ENCODE measurements at places on chromosomes 1 and 21. TPM values are rescaled to one million over a fixed set of nuclear protein-coding genes. Genes with fewer than 3 reads are reported as not detected.
A peak's percentile ranks its signal among the peaks of the same experiment; 100 is the strongest.

PIK3C2B gene
- total RNA-seq = 17.5 TPM

TSPAN2 gene
- 3.5 TPM for total RNA-seq

SSX2IP gene
- 6.5 TPM for total RNA-seq

ACTN2 gene
- not detected for total RNA-seq

- H3K27ac ChIP-seq = no peak overlapping the region
- peaks cover 7% of the 10 kb centered on the region for H3K4me1 ChIP-seq
- no peak for DNase-seq
Measured at GRCh38 chr1:95169548-95169947, 52.4 kb downstream of the TLCD4 start.

GRCh38 chr1:209858561-209859103 lies 30.9 kb downstream of the UTP25 start:
- no peak for DNase-seq
- H3K4me1 ChIP-seq = peaks cover 5% of the 10 kb centered on the region
- no peak overlapping the region for H3K27ac ChIP-seq
- H3K36me3 ChIP-seq = peaks cover 4% of the 10 kb centered on the region
- H3K4me3 ChIP-seq = no peak overlapping the region

DNA sequence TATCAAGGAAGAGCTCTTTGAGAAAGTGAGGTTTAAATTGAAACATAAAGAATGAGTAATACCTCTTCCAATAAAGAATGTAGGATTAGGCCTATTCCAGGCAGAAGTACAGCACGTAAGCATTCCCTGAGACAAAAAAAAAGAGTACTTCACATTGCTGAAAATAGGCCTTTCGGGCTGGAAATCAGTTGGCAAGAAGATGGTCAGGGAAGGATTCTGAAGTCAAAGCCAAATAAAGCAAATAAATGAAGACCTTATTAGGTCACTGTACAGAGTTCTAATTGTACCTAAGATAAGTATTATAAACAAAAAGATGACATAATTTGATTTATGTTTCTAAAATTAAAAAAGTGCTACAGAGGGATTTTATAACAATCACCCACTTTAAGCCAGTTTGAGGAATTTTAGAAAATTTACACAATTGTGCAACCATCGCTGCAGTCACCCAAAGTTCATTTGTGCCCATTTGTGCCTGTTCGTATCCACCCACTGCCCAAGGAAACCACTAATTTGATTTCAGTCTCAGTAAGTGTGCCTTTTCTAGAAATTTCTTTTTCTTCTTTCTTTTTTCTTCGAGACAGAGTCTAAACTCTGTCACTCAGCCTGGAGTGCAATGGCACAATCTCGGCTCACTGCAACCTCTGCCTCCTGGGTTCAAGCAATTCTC lies 58.6 kb downstream of the FMO4 start:
- H3K4me3 ChIP-seq = no peak overlapping the region
- no peaks in the 10 kb centered on the region for H3K4me1 ChIP-seq
- no peak for DNase-seq
- peaks cover 4% of the 10 kb centered on the region for H3K27me3 ChIP-seq
- no peaks in the 10 kb centered on the region for H3K36me3 ChIP-seq

DNA sequence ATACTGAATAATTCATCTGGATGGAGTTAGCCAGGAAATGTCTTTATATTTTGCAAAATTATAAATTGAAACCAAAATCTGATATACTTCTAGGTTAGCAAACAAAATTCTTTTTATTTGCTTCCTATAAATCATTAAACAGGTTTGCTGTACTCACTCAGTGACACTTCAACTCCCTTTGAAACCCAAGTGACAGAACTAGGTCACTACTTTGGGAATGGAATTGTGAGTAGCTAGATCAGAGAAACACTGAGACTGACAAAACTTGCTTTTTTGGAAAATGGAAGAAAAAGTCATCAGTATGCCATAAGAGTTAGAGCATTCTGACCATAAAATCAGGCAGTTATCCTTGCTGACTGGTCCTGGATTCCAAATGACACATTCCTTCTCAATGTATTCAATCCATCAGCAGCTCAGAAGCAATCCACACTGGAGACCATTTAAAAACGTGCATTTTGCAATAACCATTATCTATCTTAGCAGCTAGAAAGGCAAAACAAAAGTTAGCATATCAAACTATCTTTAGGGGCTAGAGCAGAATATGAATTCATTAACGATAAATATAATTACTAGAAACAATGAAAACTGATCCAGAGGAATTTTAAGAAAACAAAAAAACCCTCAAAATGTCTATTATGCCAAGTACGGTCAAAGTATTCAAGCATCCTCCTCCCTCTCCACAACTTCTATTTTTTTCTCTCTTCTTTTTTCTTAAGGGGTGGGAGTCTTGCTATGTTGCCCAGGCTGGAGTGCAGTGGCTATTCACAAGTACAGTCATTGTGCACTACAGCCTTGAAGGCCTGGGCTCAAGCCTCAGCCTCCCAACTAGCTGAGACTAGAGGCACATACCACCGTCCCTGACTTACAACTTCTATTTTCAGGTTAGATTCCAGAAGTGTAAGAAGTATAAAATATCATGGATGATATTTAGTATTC lies 60.1 kb downstream of the HNRNPR start:
- no peak overlapping the region for H3K4me3 ChIP-seq
- H3K36me3 ChIP-seq = peaks cover 39% of the 10 kb centered on the region
- no peaks in the 10 kb centered on the region for H3K27me3 ChIP-seq
- peak overlapping the region; percentile 91 for H3K27ac ChIP-seq
- peaks cover 24% of the 10 kb centered on the region for H3K4me1 ChIP-seq

GRCh38 chr1:155160128-155160527 lies 13.0 kb downstream of the KRTCAP2 start:
- no peak for DNase-seq
- H3K27me3 ChIP-seq = peaks cover 15% of the 10 kb centered on the region
- H3K4me3 ChIP-seq = no peak overlapping the region
- H3K4me1 ChIP-seq = no peaks in the 10 kb centered on the region
- no peak overlapping the region for H3K27ac ChIP-seq

GRCh38 chr1:155537193-155537592 lies 25.4 kb downstream of the ASH1L start:
- H3K36me3 ChIP-seq = no peaks in the 10 kb centered on the region
- H3K4me3 ChIP-seq = no peak overlapping the region
- H3K4me1 ChIP-seq = peaks cover 23% of the 10 kb centered on the region
- H3K27me3 ChIP-seq = no peaks in the 10 kb centered on the region
- no peak for DNase-seq

GRCh38 chr1:7432102-7432899 lies 338.8 kb upstream of the VAMP3 start:
- H3K4me3 ChIP-seq = no peak overlapping the region
- H3K27ac ChIP-seq = no peak overlapping the region
- no peaks in the 10 kb centered on the region for H3K36me3 ChIP-seq

- H3K4me1 ChIP-seq = peaks cover 22% of the 10 kb centered on the region
- DNase-seq = no peak
- no peaks in the 10 kb centered on the region for H3K36me3 ChIP-seq
Measured at GRCh38 chr21:28337315-28337714, 655.4 kb downstream of the LTN1 start.

GRCh38 chr1:57963581-57963980 lies 539.7 kb upstream of the DAB1 start:
- H3K4me3 ChIP-seq = no peak overlapping the region
- DNase-seq = no peak
- no peaks in the 10 kb centered on the region for H3K36me3 ChIP-seq
- H3K27ac ChIP-seq = no peak overlapping the region
- no peaks in the 10 kb centered on the region for H3K4me1 ChIP-seq

GRCh38 chr1:182084487-182085316 lies 23.2 kb upstream of the ZNF648 start:
- H3K4me1 ChIP-seq = peaks cover 7% of the 10 kb centered on the region
- H3K27me3 ChIP-seq = no peaks in the 10 kb centered on the region
- peak; percentile 94 for DNase-seq
- H3K4me3 ChIP-seq = peak overlapping the region; percentile 8
- peak overlapping the region; percentile 59 for H3K27ac ChIP-seq

DNA sequence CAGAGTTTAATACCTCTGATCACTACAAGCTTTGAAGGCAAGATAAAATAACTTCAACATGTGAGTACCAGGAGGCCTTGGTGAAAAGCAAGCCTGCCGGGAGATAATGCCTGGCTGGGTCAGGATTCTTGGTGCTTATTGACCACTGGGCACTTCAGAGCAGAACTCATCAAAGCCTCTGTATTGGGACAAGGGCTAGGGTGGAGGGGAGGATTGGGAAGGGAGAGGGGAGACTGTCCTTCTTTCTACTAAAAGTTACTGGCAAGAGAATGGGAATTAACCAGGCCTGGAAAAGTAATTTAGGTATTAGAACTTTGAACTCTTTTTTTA lies 35.2 kb downstream of the NEK2 start:
- peaks cover 44% of the 10 kb centered on the region for H3K4me1 ChIP-seq
- peak overlapping the region; percentile 43 for H3K4me3 ChIP-seq
- no peaks in the 10 kb centered on the region for H3K27me3 ChIP-seq
- no peaks in the 10 kb centered on the region for H3K36me3 ChIP-seq

- no peaks in the 10 kb centered on the region for H3K36me3 ChIP-seq
- no peak overlapping the region for H3K4me3 ChIP-seq
- no peak overlapping the region for H3K27ac ChIP-seq
- H3K4me1 ChIP-seq = no peaks in the 10 kb centered on the region
- H3K27me3 ChIP-seq = peaks cover 23% of the 10 kb centered on the region
- peak; percentile 80 for DNase-seq
Measured at GRCh38 chr1:29478151-29478791, 241.9 kb downstream of the PTPRU start.

Data from osteocyte (in vitro differentiated cells).